ENCODE measurements at places on chromosomes 1 and 21.

GRCh38 chr1:233477359-233477758 lies 136.5 kb upstream of the KCNK1 start:
- DNase-seq = no peak

- no peak for DNase-seq
Measured at GRCh38 chr1:173224280-173224892, 17.3 kb upstream of the TNFSF4 start.

DNA sequence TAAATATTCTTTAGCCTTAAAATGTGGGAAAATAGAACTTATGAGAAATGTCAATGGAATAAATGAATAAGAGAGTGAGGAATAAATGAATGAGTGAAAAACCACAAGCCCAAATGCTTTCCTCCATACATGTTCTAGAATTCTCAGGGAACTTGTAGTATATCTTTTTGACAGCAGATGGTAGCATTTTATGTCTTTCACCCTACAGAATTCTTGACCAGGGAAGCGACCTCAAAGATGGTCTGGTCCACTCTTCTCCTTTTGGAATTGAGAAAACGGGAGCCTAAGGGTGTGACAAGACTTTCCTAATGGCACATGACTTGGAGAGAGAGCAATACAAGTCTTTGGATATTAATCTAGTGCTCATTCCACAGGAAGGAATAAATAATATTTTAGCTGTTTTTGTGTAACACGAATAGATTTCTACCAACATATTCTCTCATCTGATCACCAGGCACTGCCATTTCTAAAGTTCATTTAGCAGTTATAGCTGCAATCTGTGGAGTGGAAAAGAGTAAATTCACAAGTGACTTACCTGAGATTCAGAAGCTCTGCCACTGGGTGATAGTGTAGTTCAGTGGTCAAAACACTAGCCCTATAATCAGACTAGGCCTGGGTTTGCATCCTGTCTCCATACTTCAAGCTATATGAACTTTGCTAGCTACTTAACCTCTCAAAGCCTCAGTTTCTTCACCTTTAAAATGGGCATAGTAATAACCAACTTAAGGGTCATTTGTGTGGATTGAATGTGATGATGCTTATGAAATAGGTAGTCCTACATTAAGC lies 15.0 kb upstream of the F5 start:
- no peak for DNase-seq

- no peak for DNase-seq
Measured at GRCh38 chr1:164886101-164886500, 327.1 kb downstream of the PBX1 start.

- no peak for DNase-seq
Measured at GRCh38 chr1:12778907-12779306, 5.4 kb downstream of the PRAMEF12 start.

All from NCI-H1092 (cell line).